ENCODE measurements at places on chromosomes 13 and 19. TPM values are rescaled to one million over a fixed set of nuclear protein-coding genes. Genes with fewer than 3 reads are reported as not detected.

DNA sequence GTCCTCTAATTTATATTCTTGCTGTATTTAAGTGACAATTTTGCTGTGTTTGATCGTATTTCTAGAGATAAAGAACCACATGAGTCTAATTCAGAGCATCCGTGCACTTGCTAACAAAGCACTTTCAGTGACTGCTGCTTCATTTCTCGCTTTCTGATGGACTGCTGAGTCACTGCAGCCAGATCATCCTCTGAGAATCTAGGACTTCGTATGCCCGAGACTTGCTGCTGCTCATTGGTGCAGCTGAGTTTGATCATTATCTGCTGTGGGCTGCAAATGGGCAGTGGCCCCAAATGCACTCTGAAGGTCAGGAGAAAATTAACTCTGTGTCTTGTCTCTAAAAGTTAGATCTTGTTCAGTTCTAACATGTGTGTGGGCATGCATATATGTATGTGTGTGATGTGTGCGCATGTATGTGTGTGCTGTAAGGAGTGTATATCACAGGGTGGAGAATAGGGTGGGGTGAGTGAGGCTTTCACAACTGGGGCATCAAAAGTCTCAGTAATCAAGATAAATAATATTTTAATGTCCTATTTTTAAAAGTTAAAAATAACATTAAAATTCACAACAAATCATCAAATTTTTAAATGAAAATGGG, 342.6 kb downstream of the MTUS2 start:
- DNase-seq: peak; percentile 56

- no peak for DNase-seq
Observed at GRCh38 chr13:28469316-28469715, 25.6 kb downstream of the FLT1 start.

Gene TMEM150B
- total RNA-seq: not detected

DNA sequence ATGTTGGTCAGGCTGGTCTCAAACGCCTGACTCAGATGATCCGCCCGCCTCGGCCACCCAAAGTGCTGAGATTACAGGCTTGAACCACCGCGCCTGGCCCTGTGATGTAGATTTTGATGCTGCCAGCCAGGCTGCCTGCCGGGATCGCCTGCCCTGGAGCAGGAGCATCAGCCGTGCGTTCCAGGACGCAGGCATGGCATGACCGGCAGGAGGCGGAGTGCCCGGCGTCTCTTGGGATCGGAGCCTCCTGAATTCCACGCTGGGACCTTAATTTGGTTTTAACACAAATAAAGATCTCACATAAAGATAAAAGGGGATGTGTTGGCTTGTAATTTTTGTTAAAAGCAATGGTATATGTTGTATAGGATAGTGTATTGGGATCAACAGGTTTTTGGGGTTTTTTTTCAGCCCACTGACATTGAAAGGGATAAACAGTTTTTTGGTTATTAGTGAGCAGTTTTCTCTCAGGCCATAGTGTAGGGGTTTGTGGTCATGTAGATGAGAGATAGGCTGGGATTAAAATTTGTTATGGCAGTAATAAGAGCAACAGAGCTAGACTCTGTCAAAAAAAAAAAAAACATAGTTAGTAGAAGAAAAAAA, 1406.4 kb downstream of the UQCRFS1 start:
- DNase-seq: no peak

Gene MAG
- not detected for total RNA-seq

Gene DAZAP1
- total RNA-seq: 56.6 TPM

Gene WDR62
- 2.8 TPM for total RNA-seq

DNA sequence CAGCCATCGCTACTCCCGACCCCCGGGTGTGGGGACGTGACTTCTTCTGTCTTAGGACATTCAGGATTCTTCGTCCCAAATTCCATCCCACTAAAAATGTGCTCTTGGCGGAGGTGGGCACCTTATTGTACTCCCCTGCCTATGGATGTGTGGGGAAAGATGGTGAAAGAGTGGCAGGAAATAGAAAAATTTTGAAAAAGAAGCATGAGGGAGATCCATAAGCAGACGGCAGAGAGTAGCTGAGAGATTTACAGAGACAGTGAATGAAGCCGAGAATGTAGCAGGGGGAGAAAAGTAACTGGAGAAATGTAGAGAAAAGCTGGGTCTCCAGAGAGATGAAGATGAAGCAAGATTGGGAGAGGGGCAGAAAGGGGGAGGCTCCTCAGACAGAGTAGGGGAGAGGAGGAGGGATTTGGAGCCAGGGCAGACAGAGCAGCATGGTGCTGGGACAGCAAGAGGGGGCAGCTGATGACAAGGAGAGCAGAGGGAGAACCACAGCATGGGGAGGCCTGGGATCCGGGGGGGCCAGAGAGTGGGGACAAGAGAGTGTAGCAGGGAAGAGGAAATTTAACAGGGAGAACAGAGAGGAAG, 843 bp downstream of the ZNF610 start:
- peak; percentile 43 for DNase-seq

GRCh38 chr19:16920816-16921529, 32.2 kb downstream of the F2RL3 start:
- peak; percentile 91 for DNase-seq

Measured in GM23248 (cell line).